ENCODE measurements at places on chromosomes 2 and 18.

GRCh38 chr2:21820271-21820670 is 696.5 kb downstream of the TDRD15 start:
- H3K27ac ChIP-seq, result no peak overlapping the region
- H3K36me3 ChIP-seq, result no peaks in the 10 kb centered on the region
- H3K4me3 ChIP-seq, result no peak overlapping the region
- no peak for DNase-seq

GRCh38 chr2:25050128-25050527 is 8.3 kb downstream of the EFR3B start:
- no peaks in the 10 kb centered on the region for H3K36me3 ChIP-seq
- no peak overlapping the region for H3K27ac ChIP-seq
- H3K27me3 ChIP-seq, result 0 out of 2 replicates have a peak, but pooled peaks cover 2% of the 10 kb centered on the region
- H3K4me3 ChIP-seq, result no peak overlapping the region
- H3K4me1 ChIP-seq, result no peaks in the 10 kb centered on the region

DNA sequence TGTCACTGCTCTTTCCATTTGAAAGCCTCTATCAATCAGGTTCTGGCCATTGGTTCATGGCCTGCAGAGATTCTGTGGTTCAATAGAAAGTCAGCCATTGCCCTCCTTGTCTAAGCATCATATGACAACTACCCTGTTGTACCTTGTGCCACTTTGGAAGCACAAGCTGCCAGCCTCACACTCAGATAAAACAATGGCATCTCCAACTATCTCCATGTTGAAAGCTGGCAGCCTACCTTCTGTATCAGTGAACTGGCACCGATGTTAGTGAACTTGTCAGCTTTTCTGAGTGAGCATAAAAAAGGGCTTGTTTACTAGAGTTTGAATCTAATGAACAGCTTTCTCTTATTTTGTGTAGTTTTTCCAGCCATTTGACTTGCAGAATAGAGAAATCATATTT is 203.3 kb upstream of the SESTD1 start:
- no peak for DNase-seq
- peaks cover 8% of the 10 kb centered on the region for H3K4me1 ChIP-seq
- no peaks in the 10 kb centered on the region for H3K36me3 ChIP-seq
- H3K27me3 ChIP-seq, result no peaks in the 10 kb centered on the region
- no peak overlapping the region for H3K27ac ChIP-seq
- H3K4me3 ChIP-seq, result no peak overlapping the region

GRCh38 chr2:180077295-180077906 is 70.3 kb upstream of the CWC22 start:
- peak; percentile 15 for DNase-seq
- H3K27me3 ChIP-seq, result no peaks in the 10 kb centered on the region
- no peaks in the 10 kb centered on the region for H3K36me3 ChIP-seq

- no peaks in the 10 kb centered on the region for H3K4me1 ChIP-seq
- H3K36me3 ChIP-seq, result no peaks in the 10 kb centered on the region
- DNase-seq, result no peak
- H3K27ac ChIP-seq, result no peak overlapping the region
These were observed 13.1 kb downstream of the GRP start for GRCh38 chr18:59233017-59233410.

- DNase-seq, result no peak
- no peaks in the 10 kb centered on the region for H3K27me3 ChIP-seq
- no peak overlapping the region for H3K4me3 ChIP-seq
- H3K4me1 ChIP-seq, result no peaks in the 10 kb centered on the region
- no peak overlapping the region for H3K27ac ChIP-seq
- H3K36me3 ChIP-seq, result no peaks in the 10 kb centered on the region
These were observed 150.4 kb upstream of the ITGA6 start for GRCh38 chr2:172276961-172277360.

DNA sequence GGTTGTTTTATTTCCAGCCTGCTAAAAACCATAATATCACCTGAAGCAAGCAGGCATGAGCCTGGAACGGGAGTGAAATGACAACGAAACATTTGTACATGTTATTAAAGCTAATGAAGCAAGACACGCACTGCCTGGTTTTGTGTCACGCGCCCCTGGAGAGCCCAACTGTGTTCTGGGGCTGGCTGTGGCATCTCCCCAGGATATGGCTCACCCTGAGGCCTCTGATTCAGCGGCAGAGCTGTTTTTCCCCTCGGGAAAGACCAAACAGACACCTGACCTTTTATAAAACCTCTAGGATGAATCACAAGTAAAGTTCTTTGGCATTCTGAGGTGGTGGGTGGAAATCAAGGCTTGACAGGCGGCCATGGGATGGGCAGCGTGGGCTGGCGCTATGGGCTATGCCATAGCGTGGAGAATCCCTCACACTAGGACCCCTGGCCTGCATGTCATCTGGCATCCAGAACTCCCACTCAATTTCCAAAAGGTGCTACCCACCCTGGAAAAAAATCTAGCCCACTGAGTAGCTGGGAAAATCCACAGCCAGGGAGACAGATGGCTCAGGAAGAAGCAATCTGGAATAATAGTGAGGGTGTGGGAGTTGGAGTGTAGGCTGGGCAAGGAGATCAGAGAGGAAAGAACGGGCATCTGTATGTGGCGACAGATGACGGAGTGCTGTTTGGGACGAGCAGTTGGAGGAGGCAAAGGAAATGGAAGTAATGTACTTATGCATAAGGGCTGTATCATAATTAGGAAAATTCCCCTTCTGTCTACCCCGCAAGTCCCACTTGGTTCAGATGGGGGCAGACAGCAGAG is 262.0 kb downstream of the AFF3 start:
- H3K27ac ChIP-seq, result no peak overlapping the region
- no peak for DNase-seq
- no peaks in the 10 kb centered on the region for H3K36me3 ChIP-seq
- H3K27me3 ChIP-seq, result peaks cover 88% of the 10 kb centered on the region
- no peak overlapping the region for H3K4me3 ChIP-seq
- no peaks in the 10 kb centered on the region for H3K4me1 ChIP-seq

DNA sequence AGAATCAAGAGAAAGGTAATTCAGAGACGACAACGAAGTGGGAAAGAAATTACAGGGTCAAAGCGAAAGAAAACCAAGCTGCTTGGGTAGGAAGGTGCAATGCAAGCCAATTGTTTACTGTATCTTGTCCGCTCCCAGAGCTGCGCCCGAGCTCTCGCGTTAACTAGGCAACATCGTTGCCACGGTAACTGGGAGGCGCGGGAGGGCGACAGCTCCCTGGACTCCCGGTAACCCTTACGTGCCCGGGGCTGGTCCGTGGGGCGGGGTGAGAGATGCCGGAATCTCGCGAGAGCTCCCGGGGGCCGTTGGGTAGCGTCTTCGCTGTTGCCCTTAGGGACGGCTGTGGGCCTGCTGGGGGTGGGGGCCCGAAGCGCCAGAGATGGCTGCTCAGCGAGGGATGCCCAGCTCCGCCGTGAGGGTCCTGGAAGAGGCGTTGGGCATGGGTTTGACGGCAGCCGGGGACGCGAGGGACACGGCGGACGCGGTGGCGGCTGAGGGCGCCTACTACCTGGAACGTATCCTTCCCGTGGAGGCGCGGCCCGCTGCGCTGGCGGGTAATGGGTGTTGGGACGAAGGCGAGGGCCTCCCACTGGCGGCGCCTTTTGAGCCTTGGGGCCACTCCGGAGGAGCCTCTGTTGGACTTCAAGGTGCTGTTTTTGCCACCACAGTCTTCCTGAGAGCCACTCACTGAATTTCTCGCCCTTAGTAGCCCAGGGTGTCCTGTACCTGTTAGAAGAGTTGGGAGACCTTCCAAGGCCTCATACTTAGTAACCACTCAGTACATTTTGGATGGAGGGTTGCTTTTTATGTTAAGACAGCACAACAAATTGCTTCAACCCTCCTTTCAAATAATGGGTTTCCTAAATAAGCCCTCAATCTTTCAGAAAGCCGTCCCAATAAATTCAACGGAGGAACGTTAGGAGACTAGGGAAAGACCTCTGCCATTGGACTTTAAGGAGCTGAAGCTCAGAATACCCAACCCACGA is at the start of gene SPAG16:
SPAG16 (plus strand) TSS at position 360 of the 986 bp plus-strand sequence.
- no peak within 1 kb of the TSS for H3K27ac ChIP-seq
- no peak for DNase-seq
- H3K36me3 ChIP-seq, result no peaks in the 10 kb centered on the region
- H3K27me3 ChIP-seq, result no peaks in the 10 kb centered on the region
- no peaks in the 10 kb centered on the region for H3K4me1 ChIP-seq

DNA sequence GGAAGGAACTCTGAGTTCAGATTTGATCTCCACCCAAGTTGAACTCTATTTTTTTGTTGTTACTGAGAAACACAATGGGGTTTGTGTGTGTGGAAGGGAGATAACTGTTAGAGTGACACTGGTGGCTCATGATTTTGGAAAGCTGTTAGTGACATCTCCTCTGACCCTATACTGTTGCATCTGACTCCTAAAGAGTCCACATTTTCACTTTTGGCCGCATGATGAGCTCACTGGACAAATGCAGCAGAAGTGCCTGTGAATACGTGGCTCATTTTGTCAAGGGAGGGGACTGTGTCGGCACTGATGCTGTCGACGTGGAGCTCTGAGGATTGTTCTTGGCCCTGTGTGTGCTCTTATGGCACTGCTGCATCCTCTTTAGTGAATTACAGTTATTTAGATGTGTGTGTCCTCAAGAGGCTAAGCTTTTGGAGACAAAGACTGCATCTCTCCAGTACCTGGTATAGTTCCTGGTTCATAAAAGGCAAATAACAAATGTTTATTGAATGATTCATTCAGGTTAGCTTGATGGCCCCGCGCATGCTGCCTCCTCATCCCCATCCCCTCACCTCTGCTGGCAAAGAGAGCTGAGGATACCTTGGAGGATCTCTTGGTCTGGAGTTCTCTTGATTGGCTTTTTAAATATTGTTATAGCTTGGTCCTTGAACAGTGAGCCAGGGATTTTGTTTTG is 135.4 kb downstream of the PHLPP1 start:
- no peak overlapping the region for H3K4me3 ChIP-seq
- no peaks in the 10 kb centered on the region for H3K27me3 ChIP-seq
- H3K27ac ChIP-seq, result no peak overlapping the region
- no peak for DNase-seq

GRCh38 chr2:141021109-141021508 is 1109.7 kb downstream of the LRP1B start:
- peaks cover 5% of the 10 kb centered on the region for H3K4me1 ChIP-seq
- H3K36me3 ChIP-seq, result no peaks in the 10 kb centered on the region
- no peak overlapping the region for H3K27ac ChIP-seq

DNA sequence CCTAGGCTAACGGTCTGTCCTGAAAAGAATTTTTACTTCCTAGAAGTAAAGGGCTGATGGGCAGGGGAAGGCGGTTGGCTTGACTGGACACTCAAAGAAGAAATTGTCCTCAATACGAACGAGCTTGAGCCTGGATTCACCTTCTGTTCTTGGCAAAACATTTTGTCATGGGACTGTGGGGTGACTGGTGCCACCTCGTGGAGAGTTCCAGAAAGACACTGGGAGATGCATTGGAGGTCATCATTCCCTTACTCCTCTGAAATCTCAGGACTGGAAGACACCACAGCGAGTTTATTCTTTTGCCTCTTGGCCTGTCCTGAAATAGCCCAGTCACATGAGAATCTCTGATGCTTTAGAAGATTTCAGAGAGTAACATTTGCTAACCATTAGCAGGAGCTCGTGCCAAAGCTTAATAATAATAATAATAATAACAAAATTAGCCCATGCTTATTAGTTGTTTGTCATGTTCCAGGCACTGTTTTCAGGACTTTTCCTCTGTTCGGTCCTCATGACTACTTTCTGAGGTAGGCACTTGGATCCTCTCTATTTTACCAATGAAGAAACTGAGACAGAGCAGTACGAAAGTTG is 44.5 kb downstream of the TMEM182 start:
- no peaks in the 10 kb centered on the region for H3K36me3 ChIP-seq
- no peak overlapping the region for H3K4me3 ChIP-seq
- no peaks in the 10 kb centered on the region for H3K27me3 ChIP-seq
- peak; percentile 37 for DNase-seq
- H3K4me1 ChIP-seq, result no peaks in the 10 kb centered on the region

GRCh38 chr2:19702267-19702666 is 199.5 kb downstream of the TTC32 start:
- H3K27me3 ChIP-seq, result no peaks in the 10 kb centered on the region
- H3K36me3 ChIP-seq, result no peaks in the 10 kb centered on the region
- no peak overlapping the region for H3K27ac ChIP-seq
- H3K4me1 ChIP-seq, result no peaks in the 10 kb centered on the region

Data from HCT116 (cell line).